ENCODE measurements at places on chromosomes 5 and 9.

DNA sequence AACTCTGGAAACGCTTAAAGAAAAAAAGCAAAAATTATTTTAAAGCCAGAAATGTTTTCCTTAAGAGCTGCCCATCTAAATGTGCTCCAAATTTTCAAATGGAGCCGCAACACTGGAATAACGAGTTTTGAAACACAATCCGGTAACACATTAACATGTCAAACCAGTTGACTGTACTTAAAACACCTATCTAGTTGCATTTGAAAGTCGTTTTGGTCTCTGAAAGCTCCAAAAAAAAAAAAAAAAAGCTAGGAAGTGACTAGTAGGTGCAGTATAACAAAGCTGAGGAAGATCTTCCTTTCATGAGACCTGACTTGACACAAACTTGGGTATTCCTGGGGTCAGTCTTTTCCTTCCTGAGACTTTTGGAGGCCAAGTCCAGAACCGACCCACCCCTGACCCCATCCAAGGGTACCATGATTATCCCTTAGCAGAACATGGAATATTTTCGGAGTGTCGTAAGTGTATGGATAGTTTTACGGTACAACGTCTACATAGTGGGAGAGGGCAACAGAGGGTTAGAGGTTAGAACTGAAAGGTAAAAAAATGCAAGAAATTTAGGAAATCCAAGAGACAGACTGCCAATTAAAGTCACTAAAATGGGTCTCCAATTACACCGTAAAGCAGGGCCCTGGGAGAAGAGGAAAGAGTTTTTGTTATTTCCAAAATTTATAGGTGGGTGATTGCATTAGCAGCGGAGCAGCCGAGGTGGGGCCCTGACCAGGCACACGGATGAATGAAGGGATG is 812 bp downstream of the CETN3 start:
- no peak for DNase-seq

DNA sequence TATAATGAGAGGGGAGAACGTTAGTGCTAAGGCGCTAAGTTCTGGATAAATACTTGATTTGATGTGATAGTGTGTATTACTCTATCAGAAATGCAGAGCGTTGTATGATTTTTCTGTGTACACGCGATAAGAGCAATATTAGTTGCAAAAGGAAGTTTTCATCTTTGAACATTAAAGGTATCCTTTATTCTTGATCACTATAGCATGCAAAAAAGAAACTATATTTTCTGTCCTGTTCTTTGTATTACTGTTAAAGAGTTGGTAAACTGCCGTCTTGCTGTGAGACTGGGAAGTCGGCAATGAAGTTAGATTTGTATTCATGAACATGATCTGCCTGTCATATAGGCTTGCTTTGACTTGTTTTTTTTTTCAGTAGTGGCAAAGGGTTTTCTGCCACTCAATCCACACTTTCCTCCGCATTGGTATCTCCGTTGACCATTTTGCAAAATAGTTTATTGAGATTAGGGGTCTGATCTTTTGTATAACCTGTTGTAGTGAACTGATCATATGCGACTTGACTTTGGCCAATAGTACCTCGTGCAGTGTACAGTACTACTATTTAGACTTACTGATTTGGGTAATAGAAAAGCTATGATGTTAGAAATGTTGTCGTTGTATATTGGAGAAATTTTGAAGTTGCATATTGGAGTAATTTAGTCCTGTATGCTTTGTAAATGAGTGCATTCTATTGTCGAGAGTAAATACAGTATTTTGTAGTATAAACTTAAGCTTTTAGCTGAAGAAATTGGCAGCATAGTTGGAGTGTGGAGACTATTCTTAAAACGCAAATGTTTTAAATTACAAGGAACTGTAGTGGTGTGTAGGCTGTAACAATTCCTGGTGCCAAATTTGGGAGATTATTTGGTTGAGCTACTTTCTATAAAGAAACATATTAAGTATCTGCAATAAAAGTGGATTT is 1.7 kb downstream of the DENND4C start:
- no peak for DNase-seq

DNA sequence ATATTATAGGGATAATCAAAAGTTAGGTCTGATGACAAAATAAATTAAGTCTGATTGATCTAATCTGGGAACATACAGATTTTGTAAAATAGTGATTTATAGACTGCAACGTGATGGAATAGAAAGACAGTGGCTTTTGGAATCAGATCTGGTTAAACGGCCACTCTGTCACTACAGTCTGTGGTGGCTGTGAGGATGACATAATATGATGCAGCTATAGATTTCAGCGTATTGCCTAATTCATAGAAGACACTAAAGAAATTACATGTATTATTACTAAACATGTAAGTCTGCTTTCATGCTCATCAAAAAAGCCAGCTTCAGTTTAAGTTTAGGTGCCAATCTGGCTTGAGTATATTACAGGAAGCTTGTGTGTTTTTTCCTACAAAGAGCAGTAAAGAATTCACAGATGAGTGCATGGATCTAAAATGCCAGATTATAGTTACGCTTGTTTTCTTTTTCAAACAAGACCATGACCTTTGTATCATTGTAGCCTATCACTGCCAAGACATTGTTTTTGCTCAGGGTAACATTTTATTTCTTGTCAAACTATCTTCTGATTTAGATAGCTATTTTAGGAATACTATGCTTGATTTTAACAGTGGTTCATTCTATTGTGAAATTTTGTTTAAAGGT is 25.7 kb downstream of the CPEB4 start:
- no peak for DNase-seq

DNA sequence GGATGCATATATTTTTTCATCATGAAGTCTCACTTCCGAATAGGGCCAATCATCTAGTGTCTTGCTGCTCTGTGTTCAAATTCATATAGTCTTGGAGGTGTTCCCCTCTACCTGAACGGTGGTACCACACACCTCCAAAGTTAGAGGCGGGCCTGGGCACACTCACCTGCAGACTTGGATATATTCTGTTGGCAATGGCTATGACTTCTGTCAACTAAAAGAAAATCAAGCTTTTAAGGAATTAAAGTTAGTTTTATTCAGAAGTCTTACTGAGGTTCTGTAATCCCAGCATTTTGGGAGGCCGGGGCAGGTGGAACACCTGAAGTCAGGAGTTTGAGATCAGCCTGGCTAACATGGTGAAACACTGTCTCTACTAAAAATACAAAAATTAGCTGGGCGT is 2.6 kb upstream of the NIPAL4 start:
- DNase-seq = no peak

- DNase-seq = no peak
These were observed 78.6 kb upstream of the TBC1D9B start for GRCh38 chr5:179986328-179986727.

- DNase-seq = peak; percentile 66
These were observed 518 bp downstream of the UBE2B start for GRCh38 chr5:134371834-134372340.

GRCh38 chr9:2727966-2728613 is 10.8 kb downstream of the KCNV2 start:
- DNase-seq = no peak

GRCh38 chr5:17443333-17444130 is 54.5 kb upstream of the TAF11L2 start:
- DNase-seq = no peak

DNA sequence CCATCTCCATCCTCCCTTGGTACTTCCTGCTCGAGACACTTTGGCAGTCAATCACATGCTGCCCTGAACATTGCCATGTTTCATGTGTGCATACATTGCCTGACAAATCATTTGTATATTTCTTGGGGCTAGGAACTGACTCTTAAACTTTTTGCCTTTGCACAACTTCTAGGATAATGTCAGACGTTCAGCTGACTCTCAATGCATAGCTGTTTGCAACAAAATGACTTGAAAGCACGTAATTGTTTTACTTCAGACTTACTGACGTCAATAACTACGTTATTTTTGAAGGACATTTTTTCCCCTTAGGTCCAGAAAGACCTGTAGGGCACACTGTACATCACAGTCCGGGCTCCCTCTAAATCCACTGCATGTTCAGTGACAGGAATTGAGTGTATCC is 37.4 kb upstream of the DAB2 start:
- no peak for DNase-seq

DNA sequence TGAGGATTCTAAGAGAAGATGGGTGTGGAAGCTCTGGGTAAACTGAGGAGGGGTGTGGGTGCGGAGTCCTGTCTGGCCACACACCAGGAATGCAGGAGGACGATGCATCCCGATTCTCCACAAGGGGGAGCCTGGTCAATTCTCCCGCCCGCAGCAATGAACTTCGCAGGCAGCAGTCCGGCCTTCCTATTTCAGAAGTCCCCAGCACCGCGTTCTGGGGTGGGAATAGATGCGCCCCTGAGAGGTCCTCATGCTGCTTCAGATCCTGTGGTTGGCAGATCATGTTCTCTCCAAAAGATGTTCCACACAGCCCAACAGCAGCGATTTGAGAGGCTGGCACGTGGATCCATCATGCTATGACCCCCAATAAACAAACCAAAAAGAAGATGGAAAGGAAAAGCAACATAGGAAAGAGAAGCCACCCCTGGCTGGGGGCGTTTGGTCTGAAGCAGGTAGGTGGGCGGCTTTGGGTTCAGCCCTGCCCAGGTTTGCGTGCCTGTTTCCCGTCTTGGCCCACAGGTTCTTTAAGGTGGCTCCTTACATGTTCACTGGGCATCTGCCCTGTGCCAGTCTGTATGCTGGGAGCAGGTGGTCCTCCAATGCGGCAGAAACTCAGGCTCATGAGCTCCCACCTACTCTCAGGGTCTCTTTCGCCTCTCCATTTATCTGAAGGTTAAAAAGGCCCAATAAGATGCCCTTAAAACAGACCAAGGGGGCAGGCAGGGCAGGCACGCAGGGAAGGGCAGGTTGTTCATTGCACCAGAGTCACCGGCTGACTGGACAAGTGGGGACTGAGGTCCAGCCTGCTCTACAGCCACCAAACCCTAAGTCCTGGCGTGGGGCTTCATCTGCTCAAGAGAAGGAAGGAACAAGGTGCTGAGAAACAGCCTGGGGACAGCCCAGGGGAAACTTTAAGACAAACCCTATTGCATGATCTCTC is 171.6 kb downstream of the PAX5 start:
- DNase-seq = no peak

DNA sequence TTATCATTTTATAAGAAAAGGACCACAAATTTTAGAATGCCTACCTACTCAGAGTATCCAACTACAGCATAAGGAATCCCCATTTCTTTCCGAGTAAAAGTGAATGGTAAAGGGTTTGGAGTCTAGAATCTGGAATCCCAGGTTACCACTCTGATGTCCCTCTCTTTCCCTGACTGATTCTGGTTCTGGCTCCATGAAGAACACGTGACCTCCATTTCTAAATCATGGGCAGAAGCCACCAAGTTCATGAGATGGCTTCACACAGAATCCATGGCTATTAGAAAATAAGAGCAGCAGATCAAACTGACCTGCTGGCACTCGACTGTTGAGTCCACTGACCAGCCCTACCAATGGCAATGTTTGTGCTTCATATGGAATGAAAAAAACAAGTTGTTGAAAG is 40.7 kb downstream of the PFDN1 start:
- no peak for DNase-seq

DNA sequence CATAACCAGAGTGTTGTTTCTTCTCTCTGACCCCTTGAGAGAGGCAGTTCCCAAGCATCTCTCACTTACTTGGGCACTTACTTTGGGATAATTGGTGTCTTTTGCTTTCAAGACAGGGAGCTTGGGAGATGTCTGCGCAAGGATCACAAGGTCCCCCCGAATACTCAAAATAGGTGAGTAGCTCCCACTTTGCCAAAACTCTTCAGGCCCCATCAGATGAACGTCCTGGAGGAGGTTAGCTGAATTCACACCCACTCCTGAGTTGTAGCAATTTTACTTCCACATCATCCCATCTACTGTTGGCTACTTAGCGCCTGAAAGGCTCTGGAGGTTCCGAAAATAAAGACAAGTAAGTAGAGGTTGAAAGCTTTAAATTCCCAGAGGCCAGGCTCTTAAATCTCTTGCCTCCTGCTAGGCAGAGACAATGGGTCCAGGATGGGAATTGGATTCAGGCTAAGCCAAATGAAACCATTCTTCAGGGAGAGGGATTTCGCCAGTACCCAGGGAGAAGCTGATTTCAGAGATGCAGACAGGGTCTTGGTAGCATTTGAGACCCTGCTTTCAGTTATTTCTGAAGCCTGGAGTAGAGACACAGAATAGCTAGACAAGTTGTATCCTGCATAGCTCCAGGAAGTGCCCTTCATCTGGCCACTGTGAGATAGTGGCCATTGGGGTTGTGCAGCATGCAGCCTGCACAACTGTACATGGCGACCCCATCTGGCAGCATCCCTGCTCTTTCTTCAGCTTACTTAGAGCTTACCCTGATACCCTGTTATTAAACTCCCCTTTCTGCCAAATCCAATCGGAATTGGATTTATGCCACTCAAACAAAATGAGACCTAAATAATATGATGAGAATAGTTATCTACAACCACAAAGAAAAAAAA is 60.1 kb downstream of the BOD1 start:
- DNase-seq = no peak

- DNase-seq = no peak
These were observed 79.5 kb downstream of the CFAP77 start for GRCh38 chr9:132489536-132489935.

DNA sequence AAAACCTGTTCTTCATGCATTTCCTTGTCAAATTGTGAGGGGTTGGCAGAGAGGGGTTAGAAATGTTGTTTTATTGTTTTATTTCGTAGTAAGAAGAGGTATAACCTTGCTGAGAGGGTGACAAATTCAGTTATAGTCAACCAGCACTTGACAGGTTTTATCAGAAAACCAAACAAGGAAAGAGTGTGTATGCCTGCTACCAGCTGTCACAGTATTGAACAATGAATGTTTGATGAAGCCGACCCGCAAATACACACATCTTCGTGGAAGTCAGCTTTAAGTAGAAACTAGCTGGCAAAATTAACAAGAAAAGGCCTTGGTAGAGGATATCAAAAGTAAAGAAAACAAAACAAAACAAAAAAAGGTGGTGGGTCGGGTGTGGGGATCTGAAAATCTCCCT is 214.6 kb upstream of the TLE4 start:
- DNase-seq = no peak

DNA sequence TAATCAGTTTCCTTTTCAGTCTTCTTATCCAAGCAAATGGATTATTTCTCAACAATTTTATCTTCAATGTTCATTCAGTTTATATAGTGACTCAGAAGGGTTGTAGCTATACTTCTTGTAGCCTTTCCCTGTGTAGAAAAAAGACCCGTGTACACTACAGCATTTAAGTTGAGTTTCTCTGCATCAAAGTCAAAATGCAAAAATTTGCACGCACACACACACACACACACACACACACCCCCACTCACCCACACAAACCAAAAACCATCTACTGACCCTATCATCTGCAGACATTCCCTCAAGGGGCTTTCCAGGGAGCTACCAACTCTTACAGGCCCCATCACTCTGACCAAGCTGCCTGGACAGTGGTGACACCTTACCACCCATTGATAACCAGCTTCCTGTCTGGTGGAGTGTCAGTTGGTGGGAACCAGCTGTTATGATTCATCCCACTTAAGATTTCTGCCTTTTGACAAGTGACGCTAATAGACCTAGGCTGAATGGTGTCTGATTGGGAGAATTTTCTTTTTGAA is 12.2 kb upstream of the ELL2 start:
- DNase-seq = no peak

DNA sequence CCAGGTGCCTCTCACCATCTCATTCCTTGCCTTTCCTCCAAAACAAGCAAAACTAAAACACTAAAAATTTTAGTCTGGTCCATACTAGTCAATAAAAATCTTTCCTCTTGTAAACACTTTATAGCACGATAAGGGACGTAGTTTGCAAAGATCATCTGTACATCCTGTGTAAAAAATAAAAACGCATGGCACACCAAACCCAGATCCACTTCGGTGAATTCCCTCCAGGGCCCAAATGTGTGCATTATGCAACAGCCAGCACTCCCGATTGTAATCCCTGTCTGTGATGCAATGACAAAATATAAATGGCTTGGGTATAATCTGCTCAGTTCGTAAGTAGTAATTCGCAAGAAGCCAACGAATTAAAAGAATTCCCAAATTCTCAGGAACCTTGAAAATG is 1.4 kb downstream of the FAM169A start:
- no peak for DNase-seq

Measured in activated T-cell treated with anti-CD3 and anti-CD28 coated beads, Interleukin-2, amount 50 U/mL, for 24 hours (primary cell).